Esophagus muscularis mucosa (tissue), 4 donors: ENCODE measurements at places on chromosomes 1 and 21. TPM values are rescaled to one million over a fixed set of nuclear protein-coding genes. Genes with fewer than 3 reads are reported as not detected.

ZMYM4 gene
- 27.3 TPM for total RNA-seq

NBPF4 gene
- not detected for total RNA-seq

SUMO3 gene
- 48.3 TPM for total RNA-seq

L1TD1 gene
- not detected for total RNA-seq

CENPL gene
- total RNA-seq, result 7.1 TPM

SLAMF6 gene
- total RNA-seq, result 0.19 TPM

RPRD2 gene
- 27.9 TPM for total RNA-seq

S100A7A gene
- not detected for total RNA-seq

KRTAP11-1 gene
- total RNA-seq, result not detected

FAM151A gene
- total RNA-seq, result not detected

PTAFR gene
- 4.6 TPM for total RNA-seq

FAM72B gene
- total RNA-seq, result not detected

BRINP2 gene
- 1.7 TPM for total RNA-seq

TAS1R1 gene
- total RNA-seq, result not detected

STMN1 gene
- total RNA-seq, result 25.7 TPM

ZNF683 gene
- total RNA-seq, result not detected

PRDX6 gene
- total RNA-seq, result 319 TPM

LRRN2 gene
- 3.6 TPM for total RNA-seq

SV2A gene
- 3.3 TPM for total RNA-seq

OR6P1 gene
- not detected for total RNA-seq

NTMT2 gene
- not detected for total RNA-seq

AVPR1B gene
- total RNA-seq, result not detected

SPATA21 gene
- total RNA-seq, result not detected
